ENCODE measurements at places on chromosomes 7 and 10.

GRCh38 chr10:35545878-35546590 is 59.1 kb upstream of the GJD4 start:
- DNase-seq: no peak

DNA sequence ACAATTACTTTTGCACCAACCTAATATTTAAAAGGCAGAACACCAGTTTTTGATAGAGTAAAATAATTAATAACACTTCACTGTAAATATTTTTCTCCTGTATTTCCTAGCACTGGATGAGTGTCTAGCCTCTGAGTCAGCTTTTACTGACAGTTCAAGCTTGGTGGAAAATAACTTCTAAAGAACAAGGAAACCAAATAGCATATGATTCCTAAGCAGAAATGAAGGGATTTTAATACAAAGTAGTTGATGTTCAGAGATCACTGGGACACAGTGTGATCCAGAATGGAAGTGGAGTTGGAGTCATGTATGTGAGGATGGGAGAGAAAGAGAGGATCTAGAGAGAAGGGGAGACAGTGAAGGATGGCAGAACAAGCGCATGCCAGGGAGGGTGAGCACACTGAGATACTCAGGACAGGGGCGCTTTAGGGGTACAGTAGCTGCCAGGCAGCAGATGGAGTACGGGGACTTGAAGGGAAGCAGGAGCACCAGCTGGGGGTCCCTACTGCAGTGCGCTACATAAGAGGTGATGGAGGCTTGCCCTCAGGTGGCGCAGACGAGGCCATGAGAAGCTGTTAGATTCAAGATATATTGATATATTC is 117.9 kb upstream of the KLF6 start:
- no peak for DNase-seq

- no peak for DNase-seq
Observed at GRCh38 chr10:119821182-119821581, 51.5 kb downstream of the MCMBP start.

DNA sequence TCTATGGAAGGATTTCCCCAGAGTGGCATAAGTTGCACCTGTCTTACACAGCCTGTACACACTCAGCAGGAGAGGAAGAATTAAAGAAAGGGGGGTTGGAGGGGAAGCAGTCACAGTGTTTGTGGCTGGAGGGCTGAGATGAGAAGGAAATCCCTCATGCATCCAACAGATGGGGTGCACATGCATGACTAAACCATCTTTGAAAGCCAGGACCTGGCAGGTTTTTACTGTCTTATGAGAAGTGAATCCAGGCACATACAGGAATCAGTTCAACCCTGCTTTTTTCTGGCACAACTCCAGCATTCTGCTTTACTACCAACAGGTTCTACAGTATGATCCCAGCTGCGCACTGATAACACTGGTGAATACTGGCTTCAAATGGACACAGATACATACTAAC is 107.7 kb downstream of the CACNA2D1 start:
- DNase-seq: no peak

- no peak for DNase-seq
Observed at GRCh38 chr7:157607218-157607617, 270.4 kb downstream of the DNAJB6 start.

GRCh38 chr7:129045682-129046081 is 9.2 kb downstream of the TNPO3 start:
- DNase-seq: no peak

- no peak for DNase-seq
Observed at GRCh38 chr7:124992851-124993562, 63.4 kb upstream of the POT1 start.

DNA sequence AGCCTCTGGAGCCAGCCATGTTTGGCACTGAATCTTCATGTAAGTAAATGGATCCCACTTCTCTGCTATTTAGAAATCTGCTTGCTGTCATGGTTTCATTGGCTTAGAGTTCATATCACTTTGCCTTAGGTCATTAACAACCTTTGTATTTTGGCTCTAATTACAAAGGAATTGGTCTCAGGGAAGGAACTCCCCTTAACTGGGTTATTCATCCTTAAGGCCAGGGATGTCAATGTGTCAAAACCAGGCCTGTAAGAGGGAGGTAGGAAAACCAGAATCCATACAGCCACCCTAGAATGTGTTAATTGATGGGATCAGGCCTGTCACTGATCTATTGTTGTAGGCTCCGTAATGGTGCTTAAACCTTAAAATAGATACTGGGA is 67.3 kb downstream of the ST7 start:
- no peak for DNase-seq

DNA sequence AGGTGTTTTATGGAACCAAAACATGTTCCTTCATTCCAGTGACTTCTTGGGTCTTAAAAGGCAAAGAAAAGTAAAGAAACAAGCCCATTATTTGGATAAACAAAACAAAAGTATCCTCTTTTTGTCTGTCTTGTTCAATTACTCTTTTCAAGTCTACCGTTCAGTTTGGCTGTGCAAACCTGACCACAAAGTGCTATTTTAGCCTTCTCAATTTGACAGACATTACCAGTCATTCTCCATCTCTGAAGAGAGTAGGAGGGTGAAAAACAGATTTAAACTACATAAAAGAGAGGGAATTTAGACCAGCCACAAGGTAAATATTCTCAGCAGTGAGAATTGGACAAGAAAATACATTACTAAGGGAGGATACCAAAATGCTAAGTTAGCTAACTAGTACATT is 145.2 kb downstream of the GRM3 start:
- no peak for DNase-seq

GRCh38 chr10:3761021-3761686 is 23.9 kb downstream of the KLF6 start:
- no peak for DNase-seq

GRCh38 chr7:131371411-131371810 is 43.7 kb downstream of the MKLN1 start:
- DNase-seq: no peak

GRCh38 chr10:69512901-69513300 is 60.3 kb downstream of the NEUROG3 start:
- no peak for DNase-seq

DNA sequence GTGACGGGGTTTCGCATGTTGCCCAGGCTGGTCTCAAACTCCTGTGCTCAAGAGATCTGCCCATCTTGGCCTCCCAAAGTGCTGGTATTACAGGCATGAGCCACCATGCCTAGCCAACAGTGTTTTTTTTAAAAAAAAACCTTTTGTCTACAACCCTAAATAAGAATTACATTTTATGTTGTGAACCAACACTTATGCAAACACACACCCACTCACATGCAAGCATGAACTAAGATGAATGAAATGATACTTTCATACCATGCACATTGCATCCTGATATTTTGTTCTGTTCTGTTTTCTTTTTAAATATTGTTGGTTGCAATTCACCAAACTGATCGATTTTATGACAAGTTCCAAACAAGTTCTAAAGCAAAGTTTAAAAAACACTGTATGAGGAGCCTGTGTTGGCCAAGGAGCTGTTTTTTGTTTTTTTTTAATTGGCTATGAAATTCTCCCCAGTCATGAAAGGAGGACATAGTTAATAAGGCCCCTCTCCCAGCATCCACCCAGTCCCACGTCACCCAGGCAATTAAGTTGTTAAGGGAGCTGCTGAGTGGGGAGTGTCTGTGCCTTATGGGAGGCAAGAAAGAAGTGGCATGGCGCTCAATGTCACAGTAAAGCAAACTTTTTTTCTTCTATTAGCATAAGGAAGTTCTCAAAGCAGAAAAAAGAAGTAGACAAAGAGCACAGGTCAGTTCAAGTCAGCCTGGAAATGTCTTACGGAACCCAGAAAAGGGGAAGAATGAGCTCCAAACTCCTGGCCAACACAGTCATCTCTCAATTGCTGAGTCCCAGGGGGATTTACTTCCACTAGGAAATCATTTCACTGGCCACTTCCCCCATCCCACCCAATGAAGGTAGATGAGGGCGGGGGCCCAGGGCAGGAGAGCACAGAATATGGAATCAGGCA is 50.1 kb downstream of the NOD1 start:
- DNase-seq: no peak

GRCh38 chr10:110918269-110918642 is 724 bp downstream of the BBIP1 start:
- peak; percentile 66 for DNase-seq

- DNase-seq: no peak
Observed at GRCh38 chr10:20147684-20148083, 331.5 kb downstream of the PLXDC2 start.

- peak; percentile 74 for DNase-seq
Observed at GRCh38 chr10:12130237-12130872, 878 bp downstream of the SEC61A2 start.

DNA sequence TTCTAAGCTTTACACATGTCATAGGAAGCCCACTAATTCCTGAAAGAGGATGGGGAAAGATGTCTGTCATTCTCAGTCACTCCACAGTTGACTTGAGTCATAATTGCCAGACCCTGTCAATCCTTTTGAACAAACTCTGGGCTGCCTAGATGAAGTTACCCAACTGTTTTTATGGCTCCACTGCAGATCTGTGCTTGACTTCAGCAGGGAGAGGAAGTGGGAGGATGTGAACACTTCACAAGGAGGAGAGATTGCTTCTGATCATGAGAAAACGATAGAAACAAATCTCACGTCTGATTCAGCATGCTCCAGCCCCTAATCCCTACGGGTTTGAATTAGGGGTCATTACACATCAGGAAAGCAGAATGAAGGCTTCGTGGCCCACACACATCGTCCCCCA is 596.6 kb upstream of the CELF2 start:
- DNase-seq: no peak

- DNase-seq: no peak
Observed at GRCh38 chr10:65798133-65798532, 1127.7 kb upstream of the LRRTM3 start.

DNA sequence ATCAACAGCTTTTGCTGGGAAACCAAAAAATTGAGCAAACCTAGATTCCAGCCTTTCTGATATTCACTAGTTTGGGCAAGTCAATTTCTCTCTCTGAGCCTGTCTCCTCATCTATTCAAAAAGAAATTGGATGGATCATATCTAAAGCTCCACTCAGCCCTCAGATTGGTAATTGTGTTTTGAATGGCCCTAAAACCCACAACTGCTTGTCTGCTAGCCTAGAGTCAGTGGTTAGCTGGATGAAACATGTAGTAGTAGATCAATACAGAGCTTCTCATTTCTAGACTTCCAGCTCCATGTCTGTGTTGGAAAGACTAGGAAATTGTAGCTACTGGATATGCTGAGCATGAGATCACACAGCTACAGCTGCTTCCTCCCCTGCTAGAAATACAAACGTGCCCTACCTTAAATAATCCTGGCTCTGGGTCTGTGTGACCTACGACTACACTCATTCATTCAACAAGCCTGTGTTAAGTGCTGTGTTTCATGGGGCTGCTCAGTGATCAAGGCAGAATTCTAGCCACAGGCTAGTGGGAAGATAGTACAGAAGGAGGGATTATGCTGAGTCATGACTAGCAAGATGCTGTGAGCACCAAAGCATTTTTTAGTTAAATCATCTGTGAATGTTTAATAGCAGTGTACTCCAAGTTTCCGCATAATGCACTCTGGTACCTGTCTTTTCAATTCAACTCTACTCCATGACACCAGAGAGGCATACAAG is 15.7 kb downstream of the DNTT start:
- DNase-seq: no peak

DNA sequence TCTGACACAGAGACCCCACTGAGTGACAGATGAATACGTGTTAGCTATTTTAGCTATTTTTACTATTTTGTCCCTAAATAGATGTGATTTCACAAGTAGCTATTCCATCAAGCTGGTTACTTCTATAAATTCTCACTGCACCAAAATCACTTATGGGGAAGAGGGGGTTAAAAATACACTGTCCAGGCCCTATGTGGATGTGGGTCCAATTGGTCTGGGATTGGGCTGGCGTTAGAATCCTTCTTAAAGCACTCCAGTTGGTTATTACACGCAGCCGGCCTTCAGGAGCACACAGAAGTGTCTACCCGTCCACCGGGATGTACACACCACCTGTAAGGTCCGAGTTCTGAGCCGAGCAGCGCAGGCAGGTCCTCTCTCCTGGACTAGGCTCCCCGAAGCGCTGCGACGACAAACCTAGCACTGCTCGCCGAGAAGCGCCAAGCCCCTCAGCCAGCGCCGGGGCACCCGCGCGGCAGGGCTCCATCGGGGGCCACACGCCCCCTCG is 222.3 kb upstream of the MKLN1 start:
- no peak for DNase-seq

DNA sequence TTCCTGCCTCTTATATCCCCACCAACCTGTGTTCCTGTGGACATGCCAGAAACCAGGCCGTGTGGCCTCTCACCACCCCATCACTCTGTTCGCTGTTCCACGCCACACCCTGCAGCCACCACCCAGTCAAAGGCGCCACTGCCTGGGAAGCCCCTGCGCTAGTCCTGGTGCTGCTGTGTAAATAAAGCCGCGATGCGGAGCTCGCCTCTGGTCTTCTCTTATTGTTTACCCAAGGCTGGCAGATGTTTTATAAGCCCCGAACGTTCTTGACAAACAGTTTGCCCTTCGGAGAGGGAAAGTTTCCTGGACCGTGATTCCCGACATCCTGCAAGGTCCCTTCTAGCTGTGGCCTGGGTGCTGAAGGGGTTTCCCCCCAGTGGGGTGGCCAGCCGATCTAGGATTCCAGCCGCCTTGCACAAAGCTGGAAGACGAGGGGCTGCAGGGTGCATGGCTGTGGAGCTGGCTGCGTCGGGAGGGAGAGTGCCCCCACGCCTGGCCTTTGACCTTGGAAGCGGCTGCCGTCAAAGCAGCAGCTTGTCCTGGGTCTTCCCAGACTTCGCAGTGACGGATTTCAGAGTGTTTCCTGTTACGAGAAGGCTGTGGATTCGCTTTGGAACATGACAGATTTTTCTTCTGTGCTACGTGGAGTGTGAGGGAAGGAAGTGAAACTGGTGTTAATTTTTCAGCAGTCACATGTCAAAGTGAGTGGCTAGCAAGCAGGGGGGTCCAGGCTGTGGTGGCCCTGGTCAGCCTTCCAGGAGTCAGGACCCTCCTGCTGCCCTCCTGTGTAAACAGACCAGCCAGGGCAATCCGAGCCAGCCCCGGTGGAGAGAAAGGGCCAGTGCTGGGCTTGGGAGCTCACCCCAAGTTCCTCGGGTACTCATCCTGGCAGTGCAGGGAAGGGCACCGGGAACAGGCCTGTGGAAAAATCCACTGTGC is 61.6 kb downstream of the LHPP start:
- no peak for DNase-seq

GRCh38 chr7:8134089-8134733 is 127.8 kb downstream of the ICA1 start:
- no peak for DNase-seq

GRCh38 chr7:159098424-159098786 is 46.3 kb downstream of the VIPR2 start:
- DNase-seq: no peak

- no peak for DNase-seq
Observed at GRCh38 chr10:11276449-11276990, 258.8 kb downstream of the CELF2 start.

GRCh38 chr7:22183522-22184280 is 173.3 kb downstream of the RAPGEF5 start:
- DNase-seq: no peak

- DNase-seq: no peak
Observed at GRCh38 chr10:51950371-51950995, 251.1 kb upstream of the CSTF2T start.

DNA sequence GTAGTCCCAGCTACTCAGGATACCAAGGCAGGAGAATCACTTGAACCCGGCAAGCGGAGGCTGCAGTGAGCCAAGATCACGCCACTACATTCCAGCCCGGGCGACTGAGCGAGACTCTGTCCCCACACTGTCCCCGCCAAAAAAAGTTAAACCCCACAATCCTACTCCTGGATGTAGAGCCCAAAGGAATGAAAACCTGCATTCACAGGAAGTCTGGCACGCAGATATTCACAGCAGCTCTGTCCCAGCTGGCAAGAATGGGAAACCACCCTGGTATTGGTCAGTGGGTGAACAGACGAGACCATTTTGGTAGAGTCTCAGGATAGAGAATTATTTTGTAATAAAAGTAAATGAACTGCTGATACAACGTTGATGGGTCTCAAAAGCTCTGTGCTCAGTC is 225.2 kb downstream of the MAD1L1 start:
- DNase-seq: no peak
